ENCODE measurements at places on chromosomes 6 and 20.
A peak's percentile ranks its signal among the peaks of the same experiment; 100 is the strongest.

- H3K4me1 ChIP-seq, result no peaks in the 10 kb centered on the region
- no peaks in the 10 kb centered on the region for H3K36me3 ChIP-seq
- H3K27me3 ChIP-seq, result no peaks in the 10 kb centered on the region
- no peak overlapping the region for H3K27ac ChIP-seq
- no peak overlapping the region for H3K4me3 ChIP-seq
Observed at GRCh38 chr6:1856381-1856780, 246.7 kb downstream of the FOXC1 start.

DNA sequence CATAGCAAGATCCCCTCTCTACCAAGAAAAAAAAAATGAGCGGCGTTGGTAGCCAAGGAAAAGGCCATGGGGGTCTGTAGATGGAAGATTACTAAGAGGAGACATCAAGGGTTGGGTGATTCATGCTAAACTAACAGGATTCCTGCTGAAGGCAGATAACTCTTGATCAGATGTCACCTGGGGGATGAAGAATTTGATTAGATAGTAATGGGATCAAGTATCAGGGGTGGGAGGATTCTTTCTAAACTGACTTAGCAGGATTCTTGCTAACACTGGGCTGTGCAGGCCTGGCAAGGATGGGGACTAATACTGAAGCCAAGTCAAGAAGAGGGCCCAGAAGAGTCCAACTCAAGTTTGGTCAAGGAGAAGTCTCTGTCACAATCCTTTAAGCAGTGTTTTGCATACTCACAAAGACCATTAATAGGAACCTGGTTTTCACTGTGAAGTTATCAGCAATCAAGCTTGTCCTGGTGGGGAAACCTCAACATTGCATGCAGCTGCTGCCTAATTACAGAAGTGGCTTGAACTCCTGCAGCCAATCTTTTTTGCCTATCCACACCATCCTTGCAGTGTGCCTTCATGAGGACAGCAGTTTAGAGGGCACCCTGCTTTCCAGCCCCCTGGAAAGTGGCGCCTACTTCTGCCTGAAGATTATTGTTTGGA, 61.3 kb downstream of the ANKRD6 start:
- no peak overlapping the region for H3K27ac ChIP-seq
- peaks cover 9% of the 10 kb centered on the region for H3K27me3 ChIP-seq
- H3K4me1 ChIP-seq, result no peaks in the 10 kb centered on the region
- H3K36me3 ChIP-seq, result no peaks in the 10 kb centered on the region
- no peak overlapping the region for H3K4me3 ChIP-seq

DNA sequence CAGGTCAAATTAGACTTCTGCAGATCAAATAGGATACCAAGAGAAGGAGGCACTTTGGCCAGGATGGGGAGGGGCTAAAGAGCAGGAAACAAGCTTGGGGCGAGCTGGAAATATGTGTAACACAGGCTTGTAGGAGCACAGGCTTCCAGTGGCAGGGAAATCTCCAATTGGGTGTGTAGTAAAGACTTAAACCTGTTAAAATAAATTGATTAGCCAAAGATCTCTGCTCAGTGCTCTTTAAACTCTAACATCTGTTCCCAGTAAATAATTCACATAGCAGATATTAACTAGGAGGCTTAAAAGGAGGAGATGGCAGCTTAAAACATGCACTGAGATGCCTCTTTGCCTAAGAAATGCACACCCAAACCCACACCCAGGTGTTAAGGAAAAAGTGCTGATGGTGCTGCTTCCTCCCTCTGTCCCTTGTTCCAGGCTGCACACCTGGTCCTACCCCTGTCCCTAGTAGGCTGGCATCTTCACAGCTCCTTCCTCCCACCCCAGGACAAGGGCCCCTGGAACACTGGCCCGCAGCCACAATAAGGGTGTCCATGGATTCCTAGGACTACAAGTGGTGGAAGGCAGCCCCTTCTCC, 93.5 kb upstream of the MLN start:
- H3K4me1 ChIP-seq, result peaks cover 33% of the 10 kb centered on the region
- no peak for DNase-seq
- peaks cover 3% of the 10 kb centered on the region for H3K27me3 ChIP-seq
- no peak overlapping the region for H3K4me3 ChIP-seq

DNA sequence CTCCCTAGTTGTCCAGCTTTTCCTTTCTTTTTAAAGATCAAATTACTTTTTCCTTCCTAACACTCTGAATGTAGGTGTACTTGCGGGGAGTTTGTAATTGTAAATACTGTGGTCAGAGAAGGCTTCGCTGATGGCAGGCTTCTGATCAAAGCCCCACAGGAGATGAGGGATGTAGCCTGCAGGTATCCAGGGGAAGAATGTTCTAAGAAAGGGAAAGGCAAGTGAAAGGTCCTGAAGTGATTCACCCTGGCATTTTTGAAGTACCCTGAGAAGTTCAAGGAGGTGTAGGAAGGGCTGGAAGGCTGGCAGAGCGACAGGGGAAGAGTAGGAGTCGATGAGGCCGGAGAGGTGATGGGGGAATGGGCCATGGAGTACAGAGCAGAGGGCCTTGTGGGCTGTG, 38.2 kb upstream of the CCN6 start:
- H3K27ac ChIP-seq, result peak overlapping the region; percentile 87
- peaks cover 54% of the 10 kb centered on the region for H3K4me1 ChIP-seq
- no peak for DNase-seq
- peak overlapping the region; percentile 19 for H3K4me3 ChIP-seq
- no peaks in the 10 kb centered on the region for H3K27me3 ChIP-seq

- H3K4me1 ChIP-seq, result peaks cover 2% of the 10 kb centered on the region
- DNase-seq, result no peak
- no peak overlapping the region for H3K27ac ChIP-seq
- H3K36me3 ChIP-seq, result peaks cover under 1% of the 10 kb centered on the region
Observed at GRCh38 chr6:109781001-109781400, 89.9 kb downstream of the FIG4 start.

- peak overlapping the region; percentile 80 for H3K27ac ChIP-seq
- peak overlapping the region; percentile 80 for H3K4me3 ChIP-seq
- H3K27me3 ChIP-seq, result peaks cover 5% of the 10 kb centered on the region
- H3K4me1 ChIP-seq, result peaks cover 19% of the 10 kb centered on the region
- DNase-seq, result peak; percentile 23
- H3K36me3 ChIP-seq, result no peaks in the 10 kb centered on the region
Observed at GRCh38 chr6:107115695-107116327, 496 bp upstream of the BEND3 start.

DNA sequence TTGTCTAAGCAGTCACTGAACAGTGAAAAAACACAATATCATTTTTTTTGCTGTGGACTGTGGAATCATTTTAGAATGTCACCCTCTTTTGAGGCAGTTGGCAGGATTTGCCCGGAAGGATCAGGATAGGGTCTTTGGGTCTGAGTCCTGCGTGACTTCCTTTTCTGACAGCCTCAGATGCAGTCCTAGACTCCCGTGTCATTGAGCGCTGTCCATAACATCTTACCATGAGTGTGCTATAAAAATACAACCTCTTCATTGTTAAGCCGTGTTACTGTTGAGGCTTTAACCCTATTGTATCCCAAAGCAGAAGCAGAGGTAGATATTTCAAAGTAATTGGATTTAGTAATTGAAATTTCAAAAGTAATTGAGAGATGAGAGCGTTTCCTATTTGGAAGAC, 30.6 kb downstream of the ARID1B start:
- no peak overlapping the region for H3K4me3 ChIP-seq
- no peak for DNase-seq
- peaks cover 14% of the 10 kb centered on the region for H3K36me3 ChIP-seq
- H3K27me3 ChIP-seq, result no peaks in the 10 kb centered on the region
- H3K4me1 ChIP-seq, result peaks cover 59% of the 10 kb centered on the region

GRCh38 chr6:36805917-36806316, 33.3 kb downstream of the CPNE5 start:
- H3K27ac ChIP-seq, result no peak overlapping the region
- no peak overlapping the region for H3K4me3 ChIP-seq
- no peaks in the 10 kb centered on the region for H3K36me3 ChIP-seq
- no peaks in the 10 kb centered on the region for H3K4me1 ChIP-seq
- peaks cover 27% of the 10 kb centered on the region for H3K27me3 ChIP-seq

DNA sequence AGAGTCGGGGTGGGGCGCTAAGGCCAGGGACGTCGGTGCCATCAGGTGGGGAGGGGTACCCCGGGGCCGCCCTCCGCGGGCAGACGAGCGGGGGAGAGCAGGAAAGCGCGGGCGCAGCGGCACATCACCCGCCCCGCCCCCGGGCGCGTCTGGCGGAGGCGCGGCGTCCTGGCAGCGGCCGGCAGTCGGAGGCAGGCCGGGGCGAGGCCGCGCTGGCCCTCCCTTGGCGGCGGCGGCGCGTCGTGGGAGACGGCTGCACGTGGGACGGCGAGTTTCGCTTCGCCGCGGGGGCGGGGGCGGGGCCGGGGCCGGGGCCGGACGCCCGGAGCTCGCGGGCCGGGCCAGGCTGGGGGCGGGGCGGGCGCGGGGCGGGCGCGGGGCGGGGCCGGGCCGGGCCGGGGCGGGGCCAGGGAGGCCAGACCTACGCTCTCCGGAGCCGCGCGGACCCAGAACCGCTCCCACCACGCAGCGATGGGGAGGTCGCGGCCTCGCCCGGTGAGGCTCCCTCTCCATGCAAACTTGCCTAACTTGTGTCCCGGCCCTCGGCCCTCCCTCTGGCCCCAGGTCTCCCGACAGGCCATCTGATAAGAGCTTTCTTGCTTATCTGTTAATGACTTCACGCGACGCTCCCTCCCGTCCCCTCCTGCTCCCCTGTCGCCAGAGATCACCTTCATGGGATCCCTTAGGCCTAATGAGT, 12.5 kb downstream of the ITPR3 start:
- peaks cover 16% of the 10 kb centered on the region for H3K36me3 ChIP-seq
- peak; percentile 60 for DNase-seq
- no peaks in the 10 kb centered on the region for H3K27me3 ChIP-seq

GRCh38 chr6:68127074-68127473, 508.0 kb upstream of the ADGRB3 start:
- H3K27me3 ChIP-seq, result no peaks in the 10 kb centered on the region
- no peak for DNase-seq
- H3K27ac ChIP-seq, result no peak overlapping the region
- H3K36me3 ChIP-seq, result no peaks in the 10 kb centered on the region
- H3K4me1 ChIP-seq, result no peaks in the 10 kb centered on the region

DNA sequence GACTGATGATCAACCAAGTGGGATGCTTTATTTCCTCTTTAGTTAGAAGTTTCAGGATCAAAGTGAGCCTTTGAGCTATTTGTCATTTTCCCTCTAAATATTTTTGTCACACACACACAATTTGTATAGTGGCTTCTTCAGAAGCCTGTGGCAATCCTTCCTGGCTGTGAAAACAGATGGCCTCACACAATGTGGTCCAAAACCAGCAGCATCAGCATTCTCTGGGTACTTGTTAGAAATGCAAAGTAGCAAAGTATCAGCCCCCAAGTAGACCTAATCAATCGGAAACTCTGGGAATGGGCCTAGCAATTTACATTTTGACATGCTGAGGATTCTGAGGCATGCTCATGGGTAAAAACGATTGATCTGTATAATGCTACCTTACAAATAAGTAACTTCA, 115.9 kb downstream of the PAX1 start:
- no peaks in the 10 kb centered on the region for H3K4me1 ChIP-seq
- H3K27me3 ChIP-seq, result no peaks in the 10 kb centered on the region
- H3K36me3 ChIP-seq, result no peaks in the 10 kb centered on the region
- no peak overlapping the region for H3K27ac ChIP-seq
- H3K4me3 ChIP-seq, result no peak overlapping the region

DNA sequence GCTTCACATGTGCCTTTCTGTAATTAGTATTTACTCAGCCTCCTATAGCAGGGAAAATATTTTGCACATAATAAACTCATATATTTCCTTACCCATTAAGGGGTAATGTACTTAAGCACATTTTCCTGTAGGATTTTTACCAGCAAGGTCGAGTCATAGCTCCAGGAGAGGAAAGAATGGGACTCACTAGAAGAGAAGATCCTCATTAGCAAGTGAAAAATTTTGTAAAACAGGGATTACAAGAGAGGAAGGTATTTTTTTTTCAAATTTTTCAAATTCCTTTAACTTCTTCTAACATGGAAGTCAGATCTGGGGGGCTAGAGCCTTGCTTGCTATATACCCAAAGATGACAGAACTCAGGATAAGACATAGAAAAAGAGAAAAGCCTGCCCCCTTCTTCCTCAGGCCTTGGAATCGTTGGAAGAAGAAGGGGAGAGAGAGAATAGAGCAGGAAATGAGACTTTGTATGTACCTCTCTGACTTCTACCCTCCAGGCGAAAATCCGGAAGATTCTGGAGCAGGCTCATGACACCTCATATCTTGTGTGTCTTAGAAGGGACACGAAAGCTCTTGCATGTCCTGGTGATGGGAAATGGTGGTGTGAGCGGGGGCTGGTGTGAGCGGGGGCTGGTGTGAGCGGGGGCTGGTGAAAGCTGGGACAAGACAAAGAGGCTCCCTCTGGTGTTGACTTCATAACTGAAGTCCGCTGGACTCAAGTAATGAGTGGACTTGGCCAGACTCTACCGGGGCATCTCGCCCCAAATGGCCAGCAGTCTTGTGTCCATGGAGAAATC, 256.9 kb upstream of the PLCB4 start:
- H3K27ac ChIP-seq, result no peak overlapping the region
- no peaks in the 10 kb centered on the region for H3K4me1 ChIP-seq
- DNase-seq, result no peak
- no peaks in the 10 kb centered on the region for H3K36me3 ChIP-seq

- peak overlapping the region; percentile 75 for H3K4me3 ChIP-seq
- DNase-seq, result peak; percentile 55
- peaks cover 25% of the 10 kb centered on the region for H3K36me3 ChIP-seq
- H3K4me1 ChIP-seq, result peaks cover 52% of the 10 kb centered on the region
Observed at GRCh38 chr20:41135187-41135887, 2.0 kb upstream of the PLCG1 start.

GRCh38 chr6:40308533-40309306, 278.4 kb downstream of the LRFN2 start:
- peaks cover 2% of the 10 kb centered on the region for H3K4me1 ChIP-seq
- peaks cover 38% of the 10 kb centered on the region for H3K27me3 ChIP-seq
- H3K4me3 ChIP-seq, result no peak overlapping the region
- peak; percentile 50 for DNase-seq

DNA sequence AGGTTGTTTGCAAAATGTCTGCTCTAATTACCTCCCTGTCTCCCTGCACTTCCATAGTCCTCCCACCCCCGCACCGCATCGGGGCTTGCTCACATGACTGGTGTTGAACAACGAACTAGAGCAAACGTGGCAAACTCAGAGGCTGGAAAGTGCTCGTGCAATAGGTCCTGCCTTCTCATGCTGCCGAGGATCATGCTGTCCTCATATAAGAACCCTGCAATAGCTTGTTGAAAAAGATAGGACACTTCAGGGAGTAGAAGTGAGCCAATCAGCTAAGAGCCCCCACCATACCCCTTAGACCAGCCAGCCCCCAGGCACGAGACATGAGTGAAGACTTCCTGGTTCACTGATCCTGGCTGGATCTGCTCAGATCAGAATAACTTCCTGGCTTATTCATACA, 219.2 kb downstream of the C6orf118 start:
- no peak overlapping the region for H3K27ac ChIP-seq
- H3K36me3 ChIP-seq, result no peaks in the 10 kb centered on the region
- no peaks in the 10 kb centered on the region for H3K4me1 ChIP-seq
- DNase-seq, result no peak

DNA sequence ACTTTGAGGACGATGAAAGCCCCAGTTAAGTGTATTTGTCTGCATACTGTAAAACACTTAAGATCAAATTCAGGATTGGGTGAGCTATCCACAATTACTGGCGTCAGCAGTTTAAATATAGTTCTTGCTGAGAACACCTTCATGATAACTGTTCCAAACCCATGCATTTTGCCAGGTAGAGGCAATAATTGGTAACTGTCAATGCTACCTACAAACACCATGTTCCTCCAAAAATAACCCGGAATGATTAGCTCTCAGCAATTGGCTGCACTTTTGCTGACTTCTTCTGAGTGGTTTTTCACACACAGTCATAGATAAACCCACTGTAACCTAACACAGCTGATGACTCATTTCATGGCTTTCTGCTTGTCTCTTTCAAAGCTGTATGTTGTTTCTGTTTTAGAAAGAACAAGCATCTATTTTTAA, 1358.6 kb upstream of the GJE1 start:
- peaks cover 8% of the 10 kb centered on the region for H3K4me1 ChIP-seq
- no peak overlapping the region for H3K27ac ChIP-seq
- peaks cover 10% of the 10 kb centered on the region for H3K27me3 ChIP-seq
- no peaks in the 10 kb centered on the region for H3K36me3 ChIP-seq
- H3K4me3 ChIP-seq, result no peak overlapping the region
